ENCODE measurements at places on chromosomes 5 and 9.

DNA sequence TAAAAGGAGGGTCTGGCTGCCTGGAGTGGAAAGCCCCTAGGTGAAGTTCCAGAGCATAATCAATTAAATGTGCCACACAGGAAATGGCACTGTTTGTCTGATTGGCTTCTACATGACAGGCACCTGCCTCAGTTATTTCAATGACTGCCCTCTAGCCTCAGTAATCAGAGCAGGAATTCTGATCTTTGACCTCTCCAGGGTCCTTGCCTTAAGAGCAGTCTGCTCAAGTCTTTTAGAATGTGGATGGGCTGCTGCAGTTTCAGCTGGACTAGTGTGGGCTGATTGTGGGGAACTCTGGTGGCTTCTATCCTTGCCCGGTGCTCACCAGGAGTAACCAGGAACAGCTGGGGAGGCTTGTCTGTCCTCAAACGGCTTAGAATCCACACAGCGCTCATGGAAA, 98.9 kb downstream of the LIX1 start:
- no peak for DNase-seq

GRCh38 chr5:171336521-171337209, 27.6 kb downstream of the TLX3 start:
- DNase-seq: no peak

DNA sequence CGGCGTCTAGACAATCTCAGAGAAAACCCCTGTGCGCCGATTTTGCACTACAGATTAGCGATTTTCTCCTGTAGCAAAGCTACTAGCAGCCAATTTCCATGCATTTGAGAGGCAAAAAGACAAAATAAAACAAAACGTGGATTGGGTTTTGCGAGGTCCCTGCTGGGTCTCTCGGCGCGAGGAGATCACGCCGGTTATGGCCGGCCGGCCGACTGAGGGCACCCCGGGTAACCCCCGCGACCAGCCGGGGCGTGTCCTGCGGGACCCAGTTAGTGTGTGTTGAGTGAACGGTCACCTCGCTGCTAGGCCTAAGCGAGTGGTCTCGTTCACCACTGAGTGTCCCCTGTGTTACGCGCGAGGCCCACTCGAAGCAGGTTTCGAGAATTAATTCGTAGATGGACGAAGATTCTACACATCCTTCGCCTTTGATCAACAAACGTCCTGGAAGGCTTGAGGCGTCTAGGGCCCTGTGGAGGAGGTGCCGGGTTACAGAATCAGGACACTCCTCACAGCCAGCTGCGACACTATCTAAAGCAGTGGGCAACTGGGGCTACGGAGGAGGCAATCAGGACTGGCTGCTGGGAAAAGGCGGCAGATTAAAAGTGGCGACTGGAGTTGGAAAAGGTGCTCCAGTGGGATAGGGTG, 764 bp upstream of the VDAC1 start:
- DNase-seq: no peak

- no peak for DNase-seq
These were observed 80.4 kb downstream of the SLC12A2 start for GRCh38 chr5:128163991-128164390.

DNA sequence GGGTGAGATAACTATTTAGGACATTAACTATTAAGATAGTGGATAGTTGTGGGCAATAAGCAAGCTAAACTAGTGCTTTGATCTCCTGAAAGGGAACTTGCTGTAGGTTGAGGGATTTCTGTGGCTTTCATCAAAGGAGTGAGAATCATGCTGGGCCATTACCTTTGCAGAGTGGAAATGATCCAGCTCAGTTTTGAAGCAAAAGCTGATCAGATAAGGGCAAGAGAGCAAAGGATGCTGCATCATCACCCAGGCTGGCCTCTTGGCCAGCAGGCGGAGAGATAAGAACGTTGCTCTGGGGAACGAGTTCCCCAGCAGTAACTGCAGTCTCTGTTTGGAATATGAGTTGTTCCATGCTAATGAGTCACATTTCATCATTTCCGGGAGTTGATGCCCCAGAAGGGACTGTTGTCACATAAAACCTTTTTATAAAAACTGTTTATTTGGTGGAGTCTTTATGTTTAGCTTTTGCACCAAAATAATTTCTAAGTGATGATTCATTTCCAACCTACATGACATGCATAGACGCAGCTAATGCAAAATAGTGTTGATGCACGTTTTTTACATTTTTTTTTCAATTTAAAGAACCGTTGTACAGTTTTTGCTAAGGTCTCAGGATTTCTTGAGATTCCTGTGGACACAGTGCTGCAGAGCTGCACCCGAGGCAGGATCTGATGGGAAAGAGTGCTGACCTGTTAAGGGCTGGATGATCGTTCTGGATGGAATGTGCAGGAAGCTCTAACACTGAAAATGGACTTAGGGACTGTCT, 99.3 kb downstream of the ACTBL2 start:
- DNase-seq: no peak

GRCh38 chr9:68574150-68574549, 33.5 kb upstream of the TMEM252 start:
- no peak for DNase-seq

DNA sequence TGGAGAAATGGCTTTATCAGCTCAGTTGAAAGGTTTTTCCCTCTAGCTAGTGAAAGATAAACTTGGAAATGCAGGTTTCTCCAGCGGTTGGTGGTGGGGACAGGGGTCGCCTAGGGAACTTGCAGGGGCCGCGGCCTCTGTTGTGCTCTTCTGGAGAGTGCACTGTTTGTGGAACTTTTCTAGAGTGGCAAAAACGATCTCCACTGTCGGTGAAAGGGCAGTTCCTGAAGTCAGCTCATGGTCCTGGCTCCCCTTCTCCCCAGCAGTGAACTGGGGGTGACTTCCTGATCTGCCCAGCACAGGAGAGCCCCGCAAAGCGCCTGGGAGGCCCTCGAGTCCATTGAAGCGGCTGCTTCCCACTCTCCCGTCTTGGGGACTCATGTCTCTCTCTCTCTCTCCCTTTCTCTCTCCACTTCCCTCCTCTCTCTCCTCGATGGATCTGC, 3.2 kb downstream of the IRX1 start:
- no peak for DNase-seq

GRCh38 chr9:121612511-121612998, 38.9 kb upstream of the DAB2IP start:
- no peak for DNase-seq

GRCh38 chr5:167839065-167839464, 452.4 kb upstream of the WWC1 start:
- no peak for DNase-seq

- no peak for DNase-seq
These were observed 30.1 kb upstream of the SNX24 start for GRCh38 chr5:122815218-122815767.

- no peak for DNase-seq
These were observed 267.0 kb upstream of the HAPLN1 start for GRCh38 chr5:83987513-83988292.

DNA sequence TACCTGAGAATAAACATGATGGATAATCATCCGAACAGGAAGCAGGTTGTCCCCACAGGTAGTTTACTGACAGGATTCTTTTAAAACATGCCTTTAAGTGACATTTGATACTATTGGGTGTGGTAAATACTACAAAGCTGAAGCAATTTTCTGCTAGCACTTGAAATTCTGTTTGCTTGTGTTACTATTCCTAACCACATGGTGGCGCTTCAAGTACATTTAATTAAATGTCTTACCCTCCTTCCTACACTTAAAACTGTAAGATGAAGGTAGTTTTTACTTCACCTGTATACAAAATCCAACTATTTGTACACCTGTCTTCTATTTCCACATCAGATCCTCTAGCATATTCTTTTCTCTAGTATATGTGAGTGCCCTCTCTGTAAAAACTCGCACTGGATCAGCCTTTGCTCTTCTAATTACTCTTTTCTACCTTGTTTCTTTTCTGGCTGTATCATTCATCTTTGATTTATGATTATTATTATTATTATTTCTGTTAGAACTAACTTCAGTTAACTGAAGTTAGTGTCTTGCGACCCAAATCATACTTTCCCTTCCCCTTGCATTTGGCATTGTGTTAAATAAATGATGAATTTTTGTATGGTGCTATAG, 18.4 kb downstream of the SLC25A46 start:
- no peak for DNase-seq
